Renal pelvis (tissue), 12 donors: ENCODE measurements at places on chromosomes 3 and 15. TPM values are rescaled to one million over a fixed set of nuclear protein-coding genes. Genes with fewer than 3 reads are reported as not detected.

The GOLGA8M gene
- 2.1 TPM for polyA plus RNA-seq

The SLC2A2 gene
- polyA plus RNA-seq = 18.9 TPM

The ZNF35 gene
- polyA plus RNA-seq = 12.1 TPM

The KCNMB3 gene
- 5.7 TPM for polyA plus RNA-seq

The CCDC39 gene
- 12.3 TPM for polyA plus RNA-seq

The SPESP1 gene
- polyA plus RNA-seq = 6.0 TPM

The CHRNB4 gene
- 3.4 TPM for polyA plus RNA-seq

The TERC gene
- polyA plus RNA-seq = not detected

The NUDT16 gene
- polyA plus RNA-seq = 43.9 TPM

The GALNT15 gene
- 3.1 TPM for polyA plus RNA-seq

The CYP1A2 gene
- polyA plus RNA-seq = 0.16 TPM

The SKIC8 gene
- polyA plus RNA-seq = 112 TPM

The PPP1R14D gene
- 0.46 TPM for polyA plus RNA-seq

The TRAT1 gene
- polyA plus RNA-seq = not detected

The RETNLB gene
- not detected for polyA plus RNA-seq

The SCG5 gene
- polyA plus RNA-seq = 26.1 TPM

The HYAL1 gene
- polyA plus RNA-seq = 9.4 TPM

The FAN1 gene
- polyA plus RNA-seq = 41.6 TPM
